ENCODE measurements at places on chromosomes 16 and 17. TPM values are rescaled to one million over a fixed set of nuclear protein-coding genes. Genes with fewer than 3 reads are reported as not detected.

DNA sequence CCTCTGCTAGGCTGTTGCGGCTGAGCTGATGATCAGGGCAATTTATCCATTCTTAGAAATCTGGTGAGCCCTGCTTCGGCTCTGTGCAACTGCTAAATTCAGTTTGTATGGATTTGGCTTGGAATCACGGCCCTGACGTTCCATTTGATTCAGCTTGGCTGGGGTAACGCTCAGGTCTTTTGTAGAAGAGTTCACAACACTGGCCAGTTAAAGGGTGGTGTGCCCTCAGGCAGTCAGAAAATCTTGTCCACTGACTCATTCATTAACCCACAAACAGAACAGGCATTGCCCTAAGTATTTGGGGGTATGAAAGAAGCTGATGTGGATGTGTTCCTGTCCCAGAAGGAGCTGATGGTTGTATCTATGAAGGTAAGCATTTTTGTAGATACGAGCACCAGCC is 53.9 kb downstream of the GNAO1 start:
- DNase-seq: no peak

GRCh38 chr16:78584213-78584860 is 484.9 kb downstream of the WWOX start:
- DNase-seq: no peak

- DNase-seq: no peak
These were observed 228.4 kb downstream of the IRF8 start for GRCh38 chr16:86127366-86127765.

The CSH2 gene
- not detected for total RNA-seq

The PRAC2 gene
- not detected for total RNA-seq

The LRRC45 gene
- total RNA-seq: 16.8 TPM

The GCGR gene
- total RNA-seq: not detected

All from natural killer cell (primary cell).